ENCODE measurements at places on chromosomes 3 and 15.

- H3K36me3 ChIP-seq, result peaks cover 13% of the 10 kb centered on the region
- peak; percentile 31 for DNase-seq
- H3K4me3 ChIP-seq, result peak overlapping the region; percentile 74
- no peaks in the 10 kb centered on the region for H3K27me3 ChIP-seq
These were observed 21.4 kb downstream of the FEM1B start for GRCh38 chr15:68298882-68299381.

GRCh38 chr15:56042982-56043980 lies 49.9 kb upstream of the NEDD4 start:
- H3K4me1 ChIP-seq, result peaks cover 39% of the 10 kb centered on the region
- H3K4me3 ChIP-seq, result peak overlapping the region; percentile 48
- no peaks in the 10 kb centered on the region for H3K27me3 ChIP-seq
- peak overlapping the region; percentile 75 for H3K27ac ChIP-seq

GRCh38 chr3:180059356-180059755 lies 22.6 kb upstream of the PEX5L start:
- no peak overlapping the region for H3K4me3 ChIP-seq
- no peaks in the 10 kb centered on the region for H3K36me3 ChIP-seq
- no peak overlapping the region for H3K27ac ChIP-seq

- H3K36me3 ChIP-seq, result no peaks in the 10 kb centered on the region
- H3K4me1 ChIP-seq, result no peaks in the 10 kb centered on the region
- H3K27me3 ChIP-seq, result peaks cover 3% of the 10 kb centered on the region
- H3K27ac ChIP-seq, result no peak overlapping the region
- no peak for DNase-seq
These were observed 762.4 kb upstream of the DPPA4 start for GRCh38 chr3:110099711-110100110.

DNA sequence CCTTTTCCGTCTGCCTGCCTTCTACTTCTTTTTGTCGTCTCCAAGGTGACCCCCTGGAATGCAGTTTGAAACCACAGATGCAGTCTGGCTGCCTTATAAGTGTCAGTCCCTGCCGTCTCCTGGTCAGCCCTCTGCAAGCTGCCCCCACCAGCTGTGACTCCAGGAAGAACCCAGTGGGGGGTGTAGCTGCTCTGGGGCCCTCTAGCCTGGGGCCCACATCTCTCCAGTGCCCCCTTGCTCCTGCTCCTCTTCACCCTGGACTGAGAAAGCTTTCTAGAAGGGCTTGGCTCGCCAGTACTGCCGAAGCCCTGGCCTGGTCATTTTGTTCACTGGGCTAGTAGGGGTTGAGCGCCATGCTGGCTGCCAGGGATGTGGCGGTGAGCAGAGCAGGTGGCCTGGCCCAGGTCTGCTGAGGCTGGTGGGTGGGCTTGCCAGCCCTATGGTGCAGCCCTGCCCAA lies 21.3 kb downstream of the SYNM start:
- H3K27ac ChIP-seq, result no peak overlapping the region
- no peaks in the 10 kb centered on the region for H3K4me1 ChIP-seq
- peaks cover 4% of the 10 kb centered on the region for H3K36me3 ChIP-seq
- H3K27me3 ChIP-seq, result no peaks in the 10 kb centered on the region
- no peak for DNase-seq

- H3K4me3 ChIP-seq, result no peak overlapping the region
- no peaks in the 10 kb centered on the region for H3K27me3 ChIP-seq
- no peak for DNase-seq
- no peaks in the 10 kb centered on the region for H3K36me3 ChIP-seq
These were observed 844.7 kb downstream of the MCTP2 start for GRCh38 chr15:95075792-95076677.

GRCh38 chr15:34327906-34328305 lies 9.7 kb downstream of the SLC12A6 start:
- no peak for DNase-seq
- H3K4me3 ChIP-seq, result peak overlapping the region; percentile 54
- peaks cover 13% of the 10 kb centered on the region for H3K36me3 ChIP-seq
- no peaks in the 10 kb centered on the region for H3K27me3 ChIP-seq

GRCh38 chr15:62647843-62648505 lies 394.6 kb upstream of the TPM1 start:
- no peak overlapping the region for H3K4me3 ChIP-seq
- DNase-seq, result no peak
- no peak overlapping the region for H3K27ac ChIP-seq
- H3K27me3 ChIP-seq, result peaks cover 2% of the 10 kb centered on the region

DNA sequence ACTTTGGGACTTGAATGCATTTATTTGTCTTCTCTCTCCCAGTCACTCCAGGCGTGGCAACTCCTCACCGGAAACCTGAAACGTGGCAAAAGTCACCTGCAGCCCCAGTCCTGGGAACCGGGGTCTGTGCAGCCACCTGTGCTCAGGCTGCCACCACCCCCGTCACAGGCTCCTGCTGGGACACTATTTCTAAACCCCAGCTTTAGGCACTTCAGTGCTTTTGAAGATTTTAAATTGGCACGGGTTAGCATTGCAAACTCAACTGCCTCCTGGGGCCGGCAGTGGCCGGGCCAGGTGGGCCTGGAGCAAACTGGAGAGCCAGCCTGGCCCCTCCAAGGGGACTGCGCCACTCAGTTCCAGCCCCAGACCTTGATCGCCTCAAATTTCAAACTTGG lies 146.7 kb upstream of the IQSEC1 start:
- peaks cover 4% of the 10 kb centered on the region for H3K27me3 ChIP-seq
- H3K4me3 ChIP-seq, result no peak overlapping the region
- no peaks in the 10 kb centered on the region for H3K36me3 ChIP-seq
- peaks cover 5% of the 10 kb centered on the region for H3K4me1 ChIP-seq

DNA sequence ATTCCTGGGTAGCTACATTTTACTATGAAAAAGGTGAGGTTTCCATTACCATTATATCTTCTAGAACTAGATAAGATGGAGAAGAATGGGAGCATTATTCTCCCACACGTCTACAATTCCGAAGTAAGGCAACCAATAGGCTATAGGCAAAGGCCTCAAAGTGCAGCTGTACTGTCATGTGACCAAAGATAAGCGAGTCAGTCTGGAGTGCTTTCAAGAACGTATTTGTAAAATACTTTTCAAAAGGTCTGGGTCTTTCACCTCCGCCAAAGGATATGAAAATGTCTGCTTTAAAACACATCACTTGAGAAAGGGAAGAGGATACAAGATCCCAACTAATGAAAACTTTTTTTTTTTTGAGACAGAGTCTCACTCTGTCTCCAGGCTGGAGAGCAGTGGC lies 9.9 kb downstream of the CCPG1 start:
- no peak overlapping the region for H3K4me3 ChIP-seq
- H3K4me1 ChIP-seq, result peaks cover 9% of the 10 kb centered on the region
- H3K27ac ChIP-seq, result no peak overlapping the region
- H3K27me3 ChIP-seq, result no peaks in the 10 kb centered on the region
- DNase-seq, result no peak

DNA sequence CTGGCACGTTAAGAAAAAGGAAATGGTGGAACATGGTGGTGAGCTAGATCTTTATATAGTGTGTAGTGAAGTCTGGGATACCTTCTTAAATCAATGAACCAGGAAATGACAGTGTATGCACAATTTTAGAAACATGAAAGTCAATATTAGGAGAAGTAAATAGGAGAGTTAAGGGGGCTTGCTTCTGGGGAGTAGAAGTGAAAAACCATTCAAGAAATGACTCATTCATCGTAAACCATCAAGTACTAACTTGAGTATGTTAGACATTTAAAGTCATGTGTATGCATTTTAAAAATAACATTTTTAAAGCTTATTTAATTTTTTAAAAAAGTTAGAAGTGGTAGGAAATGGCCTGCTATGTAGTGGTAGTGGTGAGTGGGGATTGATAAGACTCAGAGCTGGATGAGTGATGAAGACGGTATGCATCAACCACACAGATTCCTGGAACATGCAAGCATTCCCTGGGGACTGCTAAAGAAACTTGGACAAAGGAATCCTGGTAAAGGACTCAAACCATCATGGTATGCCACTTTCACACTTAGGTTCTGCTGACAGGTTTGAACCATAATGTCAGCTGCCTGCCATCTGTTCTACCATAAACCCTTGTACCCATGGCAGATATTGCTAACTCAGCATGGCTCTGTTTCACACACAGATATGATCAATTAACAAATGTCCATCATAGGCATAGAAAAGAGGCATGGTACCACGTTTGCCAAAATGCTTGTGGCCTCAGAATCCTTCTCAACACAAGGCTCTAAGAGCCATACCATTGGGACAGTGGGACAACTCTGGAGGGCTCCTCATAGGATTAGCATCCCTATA lies 28.9 kb upstream of the MITF start:
- no peak for DNase-seq
- H3K36me3 ChIP-seq, result no peaks in the 10 kb centered on the region
- peaks cover 3% of the 10 kb centered on the region for H3K27me3 ChIP-seq
- H3K4me3 ChIP-seq, result no peak overlapping the region
- no peak overlapping the region for H3K27ac ChIP-seq
- H3K4me1 ChIP-seq, result no peaks in the 10 kb centered on the region

GRCh38 chr15:55824857-55825613 lies 82.1 kb upstream of the PRTG start:
- DNase-seq, result no peak
- peaks cover 23% of the 10 kb centered on the region for H3K4me1 ChIP-seq
- no peaks in the 10 kb centered on the region for H3K36me3 ChIP-seq
- H3K4me3 ChIP-seq, result no peak overlapping the region
- H3K27ac ChIP-seq, result no peak overlapping the region

- DNase-seq, result no peak
- H3K36me3 ChIP-seq, result no peaks in the 10 kb centered on the region
- no peak overlapping the region for H3K4me3 ChIP-seq
- H3K27ac ChIP-seq, result no peak overlapping the region
These were observed 326.0 kb upstream of the SGO1 start for GRCh38 chr3:20511863-20512505.

DNA sequence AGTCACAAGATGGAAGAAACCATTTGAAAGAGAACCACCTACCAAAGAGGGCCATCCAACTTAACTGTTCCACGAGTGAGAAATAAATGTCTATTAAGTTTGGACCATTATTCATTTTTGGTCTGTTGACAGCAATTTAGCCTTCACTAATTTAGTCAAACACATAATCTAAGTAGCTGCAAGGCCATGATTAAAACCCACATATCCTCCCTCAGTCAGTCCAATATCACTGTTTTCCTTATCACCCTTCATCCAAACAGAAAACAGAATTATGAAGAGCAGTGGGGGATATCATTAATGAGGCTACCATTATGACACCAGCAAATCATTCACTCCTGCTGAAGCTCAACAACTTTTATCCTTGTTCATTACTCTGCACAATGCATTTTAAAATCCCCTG lies 52.0 kb downstream of the PIK3CB start:
- no peak for DNase-seq
- no peak overlapping the region for H3K4me3 ChIP-seq
- no peak overlapping the region for H3K27ac ChIP-seq
- peaks cover 29% of the 10 kb centered on the region for H3K4me1 ChIP-seq
- no peaks in the 10 kb centered on the region for H3K27me3 ChIP-seq

- no peaks in the 10 kb centered on the region for H3K4me1 ChIP-seq
- H3K4me3 ChIP-seq, result no peak overlapping the region
- DNase-seq, result no peak
- no peaks in the 10 kb centered on the region for H3K27me3 ChIP-seq
- H3K36me3 ChIP-seq, result no peaks in the 10 kb centered on the region
These were observed 246.8 kb upstream of the ALCAM start for GRCh38 chr3:105119801-105120340.

- no peak overlapping the region for H3K27ac ChIP-seq
- DNase-seq, result no peak
- H3K4me1 ChIP-seq, result peaks cover 4% of the 10 kb centered on the region
- no peaks in the 10 kb centered on the region for H3K36me3 ChIP-seq
These were observed 204.6 kb downstream of the OPA1 start for GRCh38 chr3:193797566-193797965.

GRCh38 chr3:64030741-64031140 lies 7.4 kb upstream of the PSMD6 start:
- peak overlapping the region; percentile 67 for H3K4me3 ChIP-seq
- H3K4me1 ChIP-seq, result peaks cover 7% of the 10 kb centered on the region
- H3K27me3 ChIP-seq, result peaks cover 33% of the 10 kb centered on the region

- no peaks in the 10 kb centered on the region for H3K4me1 ChIP-seq
- no peak within 1 kb of the TSS for H3K27ac ChIP-seq
- no peak within 1 kb of the TSS for H3K4me3 ChIP-seq
- H3K36me3 ChIP-seq, result no peaks in the 10 kb centered on the region
These were observed at the start of gene PAQR5 for GRCh38 chr15:69298697-69299441. Gene PAQR5 (plus strand): TSS chr15:69298912. CDS start chr15:69360081, 61,169 bp downstream.

- no peaks in the 10 kb centered on the region for H3K36me3 ChIP-seq
- peaks cover 23% of the 10 kb centered on the region for H3K4me1 ChIP-seq
- H3K27me3 ChIP-seq, result peaks cover 43% of the 10 kb centered on the region
- H3K4me3 ChIP-seq, result no peak overlapping the region
- no peak overlapping the region for H3K27ac ChIP-seq
- DNase-seq, result no peak
These were observed 3.0 kb downstream of the CCR9 start for GRCh38 chr3:45889337-45889736.

- no peak for DNase-seq
- peaks cover 8% of the 10 kb centered on the region for H3K27me3 ChIP-seq
- H3K4me1 ChIP-seq, result peaks cover 3% of the 10 kb centered on the region
These were observed 75.7 kb upstream of the GADL1 start for GRCh38 chr3:30970183-30970582.

DNA sequence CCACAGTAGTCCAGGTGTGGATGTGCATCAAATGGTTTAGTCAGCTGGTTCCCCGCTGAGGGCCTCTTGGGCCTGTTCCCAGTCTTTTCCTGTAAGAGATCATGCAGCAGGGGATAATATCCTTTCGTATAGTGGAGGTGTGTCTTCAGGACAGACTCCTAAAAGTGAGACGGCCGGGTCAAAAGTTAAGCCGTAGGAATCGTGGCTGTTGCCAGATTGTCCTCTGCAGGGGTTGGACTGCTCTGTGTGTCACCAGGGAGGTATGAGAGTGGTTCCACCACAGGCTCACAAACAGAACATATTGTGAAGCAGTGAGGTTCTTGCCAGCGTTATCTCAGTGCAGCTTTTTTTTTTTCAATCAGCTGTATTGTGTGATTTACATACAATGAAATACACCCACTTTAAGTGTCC lies 95.0 kb downstream of the VGLL4 start:
- no peak overlapping the region for H3K27ac ChIP-seq
- H3K27me3 ChIP-seq, result no peaks in the 10 kb centered on the region
- peaks cover 8% of the 10 kb centered on the region for H3K36me3 ChIP-seq
- H3K4me1 ChIP-seq, result no peaks in the 10 kb centered on the region

GRCh38 chr15:66912001-66912400 lies 153.4 kb upstream of the SMAD3 start:
- peaks cover 22% of the 10 kb centered on the region for H3K4me1 ChIP-seq
- H3K4me3 ChIP-seq, result no peak overlapping the region
- H3K27me3 ChIP-seq, result peaks cover 16% of the 10 kb centered on the region
- peak; percentile 34 for DNase-seq

DNA sequence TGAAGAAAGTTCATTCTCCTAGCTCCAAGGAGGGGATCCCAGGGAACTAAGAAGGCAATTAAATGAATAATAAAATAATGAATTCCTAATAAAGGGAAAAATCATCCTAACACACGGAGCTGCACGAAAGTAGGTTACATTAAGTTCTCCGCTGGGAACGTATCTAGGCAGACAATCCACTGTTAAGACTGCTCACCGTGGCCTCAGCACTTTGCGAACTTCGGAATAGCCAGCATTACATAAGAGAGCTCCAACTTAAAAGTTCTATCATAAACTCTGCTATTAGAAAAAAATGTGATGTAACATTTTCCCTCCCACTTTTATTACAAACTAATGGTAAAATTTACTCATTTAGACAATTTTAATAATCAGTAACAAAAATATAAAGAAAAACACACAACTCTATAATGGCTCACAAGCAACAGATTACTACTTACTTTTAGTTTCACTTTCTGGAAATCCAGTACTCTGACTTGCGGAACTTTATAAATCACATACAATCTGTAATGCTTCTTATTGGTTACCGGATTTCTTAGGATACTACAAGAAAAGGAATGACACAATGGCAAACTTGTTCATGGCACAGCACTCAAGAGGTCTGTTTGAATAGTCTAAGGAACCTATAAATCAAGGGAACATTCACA lies 8.5 kb downstream of the SNRPA1 start:
- no peaks in the 10 kb centered on the region for H3K27me3 ChIP-seq
- peaks cover 72% of the 10 kb centered on the region for H3K36me3 ChIP-seq
- DNase-seq, result no peak
- H3K27ac ChIP-seq, result no peak overlapping the region

Data from activated T-helper 1 cell treated with anti-CD3 and anti-CD28 coated beads, Interleukin-12 subunit alpha, Interleukin-12 subunit beta, Interleukin-2, Interleukin-4 antibody, amounts not matched to agents 30 ng/mL and 10 ng/mL and 1 ng/mL, durations not matched to agents 14 hours and 24 hours and 36 hours (primary cell).